ENCODE measurements at places on chromosomes 3 and 15.
A peak's percentile ranks its signal among the peaks of the same experiment; 100 is the strongest.

DNA sequence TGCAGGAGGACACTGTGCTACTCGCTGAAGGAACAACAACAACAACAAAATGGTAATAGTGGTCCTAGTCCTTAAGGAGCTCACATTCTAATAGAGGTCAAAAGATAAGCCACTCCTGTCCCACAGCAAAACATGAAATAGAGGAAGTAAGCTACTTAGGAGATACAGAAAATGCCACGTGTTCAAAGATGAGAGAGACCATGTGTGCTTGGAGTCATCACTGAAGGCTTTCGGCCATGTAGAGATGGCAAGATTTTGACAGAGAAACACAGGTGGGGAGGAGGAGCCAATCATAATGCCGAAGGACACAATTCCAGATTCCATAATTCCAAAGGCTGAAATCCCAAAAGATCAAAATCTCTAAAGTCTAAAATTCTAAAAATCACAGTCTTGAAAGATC lies 24.8 kb upstream of the RIOX2 start:
- DNase-seq: no peak

DNA sequence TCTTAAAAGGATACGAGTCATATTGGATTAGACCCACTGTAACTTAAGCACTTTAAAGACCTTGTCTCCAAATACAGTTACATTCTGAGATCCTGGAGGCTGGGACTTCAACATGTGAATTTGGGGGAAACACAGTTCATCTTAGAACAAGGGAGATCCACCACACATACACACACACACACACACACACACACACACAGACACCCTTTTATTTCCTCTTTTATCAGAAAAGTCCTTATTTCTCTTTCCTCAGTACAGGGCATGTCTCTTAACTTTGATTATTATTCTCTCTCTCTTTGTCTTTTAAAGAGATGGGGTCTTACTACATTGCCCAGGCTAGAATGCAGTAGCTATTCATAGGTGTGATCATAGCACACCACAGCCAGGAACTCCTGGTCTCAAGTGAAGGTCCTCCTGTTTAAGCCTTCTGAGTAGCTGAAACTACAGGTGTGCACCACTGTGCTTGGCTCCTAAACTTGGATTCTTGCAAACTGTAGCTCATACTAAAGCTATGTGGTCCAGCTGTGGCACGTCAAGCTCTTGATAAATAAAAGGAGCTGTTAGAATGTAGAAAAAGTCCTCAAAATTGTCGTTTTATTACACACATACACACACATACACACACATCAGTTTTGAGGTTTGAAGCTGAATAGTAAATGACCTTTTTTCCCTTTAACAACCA lies 7.4 kb downstream of the GOLM2 start:
- DNase-seq: no peak

- DNase-seq: no peak
Observed at GRCh38 chr3:132569580-132569979, 27.5 kb upstream of the ACKR4 start.

- no peak for DNase-seq
Observed at GRCh38 chr3:1664266-1664665, 434.4 kb upstream of the CNTN4 start.

GRCh38 chr15:68258692-68259091 lies 18.9 kb upstream of the FEM1B start:
- peak; percentile 32 for DNase-seq

DNA sequence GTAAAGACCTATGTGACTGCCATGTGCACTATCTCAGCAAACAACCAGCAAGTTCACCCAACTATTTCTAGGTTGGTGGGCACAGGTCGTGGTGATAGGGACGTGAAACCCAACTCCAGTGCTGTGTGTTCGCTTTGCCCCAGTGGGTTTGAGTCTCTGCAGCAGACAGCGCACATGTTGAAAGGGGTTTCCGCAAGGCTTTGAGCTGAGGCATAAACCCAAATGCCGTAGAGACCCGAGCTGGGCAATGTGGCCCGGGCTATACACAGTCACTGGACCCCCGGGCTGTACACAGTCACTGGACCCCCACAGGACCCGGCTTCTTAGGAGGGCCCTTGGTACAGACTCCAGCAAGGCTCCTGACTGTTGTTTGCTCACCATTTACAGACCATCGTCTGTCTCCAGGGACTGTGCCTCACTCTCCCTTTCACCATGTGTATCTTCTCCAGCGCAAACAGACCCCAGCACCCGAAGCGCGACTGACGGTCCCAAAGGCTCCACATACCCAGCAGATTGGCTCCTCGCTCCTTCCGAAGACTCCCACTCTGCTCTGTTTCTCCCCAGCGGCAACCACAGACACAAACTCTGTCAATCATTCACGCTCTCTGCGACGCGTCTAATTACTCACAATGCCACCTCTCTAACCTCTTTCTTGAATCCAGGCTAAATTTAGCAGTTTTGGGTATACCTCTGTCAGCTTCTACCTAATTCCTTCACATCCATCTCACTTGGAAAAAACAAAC lies 31.2 kb downstream of the PCSK6 start:
- no peak for DNase-seq

- peak; percentile 5 for DNase-seq
Observed at GRCh38 chr3:188400494-188401243, 246.7 kb downstream of the LPP start.

Data from CD4-positive, alpha-beta T cell treated with Interleukin-6 for 4 hours (primary cell).